Stimulated activated CD8-positive, alpha-beta memory T cell treated with anti-CD3 and anti-CD28 coated beads, Interleukin-4, amount 100 ng/mL, for 1 hour (primary cell): ENCODE measurements at places on chromosomes 7 and 10.

GRCh38 chr7:111835066-111835465 is 272.8 kb upstream of the IMMP2L start:
- DNase-seq = no peak

DNA sequence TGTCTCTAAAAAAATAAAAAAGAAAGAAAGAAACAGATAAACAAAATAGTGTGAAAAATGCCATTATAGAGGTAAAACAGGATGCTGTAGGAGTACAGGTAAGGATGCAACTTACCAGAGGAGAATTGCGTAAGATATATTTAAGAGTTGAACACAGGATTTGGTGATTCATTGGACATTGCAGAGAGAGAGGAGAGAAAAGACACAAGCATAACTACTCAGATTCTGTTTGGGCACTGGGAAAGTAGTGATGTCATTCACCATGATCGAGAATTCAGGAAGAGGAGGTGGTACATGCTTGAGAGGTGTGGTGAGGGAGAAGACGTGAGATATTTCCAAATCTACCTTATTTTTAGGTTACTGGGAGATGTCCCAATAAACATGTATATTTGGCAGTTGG is 97.6 kb downstream of the AASS start:
- no peak for DNase-seq

- no peak for DNase-seq
Measured at GRCh38 chr7:79778786-79779770, 325.6 kb upstream of the MAGI2 start.

GRCh38 chr10:95434583-95434982 is 126.6 kb downstream of the SORBS1 start:
- DNase-seq = no peak

DNA sequence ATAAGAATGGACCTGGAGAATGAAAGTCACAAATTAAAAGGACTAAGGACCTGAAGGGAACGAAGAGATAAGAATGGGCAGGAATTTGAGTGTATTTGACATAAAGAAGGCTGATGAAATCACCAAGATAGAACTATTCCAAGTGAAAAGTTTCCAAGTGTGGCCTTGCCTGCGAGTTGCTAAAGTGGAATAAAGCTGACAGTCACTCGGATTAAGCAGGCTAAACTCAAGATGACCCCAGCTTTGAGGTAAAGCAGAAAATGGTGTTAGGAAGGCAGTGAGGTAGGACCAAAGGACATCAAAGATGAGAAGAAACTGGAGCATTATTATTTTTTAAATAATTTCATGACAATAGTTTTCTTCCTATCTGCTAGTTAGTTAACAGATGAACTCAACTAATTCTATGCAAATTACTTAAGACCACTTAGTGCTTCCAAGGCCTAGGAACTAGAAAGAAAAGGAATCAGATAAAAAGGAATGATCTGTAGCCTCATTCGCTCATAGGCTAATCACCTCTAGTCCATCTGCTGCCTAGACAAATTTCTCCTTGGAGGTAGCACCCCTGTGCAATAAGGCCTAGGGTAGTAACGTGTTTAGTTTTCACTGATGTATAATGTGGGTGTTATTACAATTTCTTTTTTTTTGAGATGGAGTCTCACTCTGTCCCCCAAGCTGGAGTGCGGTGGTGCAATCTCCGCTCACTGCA is 34.5 kb downstream of the EZH2 start:
- DNase-seq = no peak

DNA sequence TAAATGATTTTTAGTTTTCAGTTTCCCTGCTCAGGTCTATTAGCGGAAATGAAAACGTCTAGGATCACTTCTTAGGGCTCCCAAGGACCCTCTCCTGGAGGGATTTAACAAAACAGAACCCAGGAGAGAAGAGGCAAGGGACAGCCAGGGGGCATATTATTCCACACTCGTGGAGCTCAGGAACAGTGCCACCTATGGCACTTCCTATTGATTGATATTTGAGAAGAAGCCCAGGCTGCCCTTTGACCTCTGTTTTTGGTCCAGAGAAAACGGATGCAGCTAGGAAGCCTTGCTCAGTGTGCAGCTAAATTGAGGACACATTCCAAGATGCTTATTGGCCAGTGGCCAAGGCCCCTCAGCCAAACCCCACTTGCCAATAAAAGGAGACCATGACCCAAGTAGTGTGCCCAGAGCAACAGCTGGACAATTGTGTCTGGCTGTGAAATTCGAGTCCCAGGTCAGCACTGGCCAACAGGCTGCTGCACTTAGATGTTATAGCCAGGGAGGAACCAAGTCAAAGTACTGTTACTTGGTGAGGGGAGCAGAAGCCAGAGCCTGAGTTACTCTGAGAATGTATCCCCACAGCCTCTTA is 24.0 kb upstream of the GPNMB start:
- no peak for DNase-seq

DNA sequence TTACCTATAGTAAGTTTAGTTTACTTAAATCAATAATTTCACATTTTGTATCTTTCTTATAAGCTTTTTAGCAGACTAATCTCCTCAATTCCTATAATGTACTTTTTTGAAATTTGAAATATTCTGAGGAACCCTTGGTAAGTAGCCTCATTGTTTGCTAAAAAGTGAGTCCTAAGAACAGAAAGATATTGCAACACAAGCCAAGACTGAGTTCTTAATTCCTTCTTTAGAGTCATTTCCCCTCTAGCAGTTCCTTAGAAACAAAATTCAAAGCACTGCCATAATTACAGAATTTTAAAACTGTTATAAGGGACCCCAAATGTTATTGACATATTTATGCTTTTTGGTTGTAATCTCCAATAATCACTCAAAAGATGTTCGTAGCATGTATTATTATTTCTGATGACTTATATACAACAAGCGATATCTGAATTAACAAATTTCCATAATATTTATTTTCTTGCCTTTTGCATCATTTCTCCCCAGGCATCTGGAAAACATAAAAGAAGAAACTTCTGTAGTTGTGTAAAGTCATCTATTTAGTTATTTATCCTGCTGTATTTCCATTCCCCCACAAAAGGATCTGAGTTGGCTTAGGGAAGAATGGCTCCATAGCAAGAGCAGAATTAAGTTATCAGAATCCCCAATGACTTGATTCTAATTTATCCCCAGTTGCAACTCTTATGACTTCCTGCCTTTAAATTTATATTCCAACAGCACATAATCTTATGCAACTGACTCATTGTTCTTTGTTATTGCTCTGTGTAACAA is 67.8 kb downstream of the TMEM26 start:
- DNase-seq = no peak

DNA sequence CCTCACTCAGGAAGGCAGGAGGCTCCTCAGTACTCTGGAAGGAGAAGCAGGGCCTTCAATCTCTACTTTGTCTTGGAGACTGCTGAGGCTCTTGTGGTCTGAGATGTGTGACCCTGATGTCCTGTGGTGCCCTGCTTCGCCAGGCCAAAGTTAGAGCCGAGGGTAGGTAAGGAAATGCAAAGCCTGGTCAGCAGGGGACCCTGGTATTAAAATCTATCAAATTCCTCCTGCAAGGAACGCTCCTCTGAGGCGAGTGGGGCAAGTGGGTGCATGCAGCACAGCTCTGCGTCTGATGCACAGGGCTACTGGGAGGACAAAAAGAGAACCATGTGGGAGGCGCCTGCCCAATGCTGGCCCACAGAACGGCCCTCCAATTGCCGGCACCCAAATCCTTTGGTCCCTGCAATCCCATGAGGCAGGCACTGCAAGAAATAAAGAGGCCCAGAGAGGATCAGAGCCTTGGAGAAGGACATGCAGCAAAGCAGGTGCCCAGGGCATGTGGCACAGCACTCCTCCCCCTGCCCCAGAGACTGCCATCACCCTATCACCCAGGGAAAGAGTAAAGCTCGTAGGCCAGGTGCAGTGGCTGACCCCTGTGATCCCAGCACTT is 23.1 kb upstream of the ZMIZ1 start:
- no peak for DNase-seq

GRCh38 chr10:52469970-52470705 is 156.1 kb downstream of the DKK1 start:
- no peak for DNase-seq

DNA sequence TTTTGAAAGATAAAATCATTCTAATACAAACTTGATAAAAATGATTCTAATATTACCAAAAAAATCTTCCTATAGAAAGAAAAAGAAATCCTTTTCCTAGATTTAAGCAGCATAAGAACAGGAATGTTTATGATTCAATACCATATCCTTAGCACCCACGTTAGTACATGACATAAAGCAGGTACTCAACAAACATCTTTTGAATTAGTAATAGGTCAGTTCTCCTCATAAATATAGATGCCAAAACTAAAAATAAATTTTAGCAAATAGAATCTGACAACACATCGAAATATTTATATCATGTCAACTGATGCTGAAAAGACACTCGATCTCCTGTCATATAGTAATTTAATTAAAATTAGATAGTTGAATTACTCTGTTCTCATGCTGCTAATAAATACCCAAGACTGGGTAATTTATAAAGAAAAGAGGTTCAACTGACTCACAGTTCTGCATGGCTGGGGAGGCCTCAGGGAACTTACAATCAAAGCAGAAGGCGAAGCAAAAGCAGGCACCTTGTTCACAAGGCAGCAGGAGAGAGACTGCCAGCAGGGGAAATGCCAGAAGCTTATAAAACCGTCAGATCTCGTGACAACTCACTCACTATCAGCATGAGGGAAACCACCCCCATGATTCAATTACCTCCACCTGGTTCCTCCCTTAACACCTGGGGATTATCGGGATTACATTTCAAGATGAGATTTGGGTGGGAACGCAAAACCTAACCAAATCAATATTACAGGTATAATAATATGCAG is 191.8 kb downstream of the HTR7 start:
- DNase-seq = no peak

DNA sequence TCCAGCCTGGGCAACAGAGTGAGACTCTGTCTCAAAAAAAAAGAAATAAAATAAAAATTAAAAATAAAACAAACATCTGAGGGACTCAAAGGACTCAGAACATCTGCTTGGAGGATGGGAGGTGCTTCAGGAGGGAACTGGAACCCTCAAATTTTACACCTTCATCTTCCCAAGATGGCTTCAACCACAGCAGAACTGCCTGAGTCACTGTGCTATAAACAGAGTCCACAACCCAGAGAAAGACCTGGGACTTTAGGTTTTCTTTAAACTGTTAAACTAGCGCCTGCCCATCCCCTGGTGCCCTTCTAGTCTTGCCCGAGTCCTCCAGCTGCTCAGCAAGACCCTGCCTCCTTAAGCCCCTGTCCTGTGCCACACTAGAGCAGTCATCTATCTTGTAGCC is 40.8 kb downstream of the RGS10 start:
- no peak for DNase-seq

- DNase-seq = no peak
Measured at GRCh38 chr7:44498230-44498954, 7.9 kb upstream of the NUDCD3 start.

DNA sequence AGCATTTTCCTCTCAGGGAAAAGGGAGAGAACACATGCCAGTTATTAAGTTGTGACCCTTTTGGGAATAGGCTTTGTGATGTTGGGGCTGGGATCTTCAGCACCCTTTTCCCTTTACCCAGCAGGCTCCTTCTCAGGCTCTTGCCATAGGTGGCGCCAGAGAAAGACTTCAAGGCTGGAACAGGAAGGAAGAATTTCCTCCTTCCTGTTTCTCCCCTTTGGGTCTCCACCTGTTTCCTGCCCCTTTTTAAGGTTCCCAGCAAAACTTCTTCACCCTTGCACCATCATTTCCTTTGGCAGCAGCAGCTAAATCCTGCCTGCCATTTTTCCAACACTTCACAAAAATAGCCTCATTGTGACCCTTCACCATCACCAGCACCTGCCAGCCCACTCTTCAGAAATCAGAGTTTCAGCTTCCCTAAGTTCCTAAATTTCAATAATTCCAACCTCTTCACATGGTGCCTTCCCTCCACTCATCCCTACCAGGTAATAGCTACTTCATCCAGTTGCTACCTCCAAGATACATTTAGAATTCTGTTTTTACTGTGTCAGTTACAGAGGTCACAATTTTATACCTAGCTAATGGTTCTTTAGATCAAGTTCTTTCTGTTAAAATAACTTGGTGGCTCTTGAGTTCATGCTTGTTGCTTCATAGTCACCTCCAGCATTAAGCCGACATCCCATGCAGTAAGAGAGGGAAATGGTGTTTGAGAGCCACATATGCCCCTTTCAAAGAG is 22.4 kb upstream of the FOXK1 start:
- DNase-seq = no peak

DNA sequence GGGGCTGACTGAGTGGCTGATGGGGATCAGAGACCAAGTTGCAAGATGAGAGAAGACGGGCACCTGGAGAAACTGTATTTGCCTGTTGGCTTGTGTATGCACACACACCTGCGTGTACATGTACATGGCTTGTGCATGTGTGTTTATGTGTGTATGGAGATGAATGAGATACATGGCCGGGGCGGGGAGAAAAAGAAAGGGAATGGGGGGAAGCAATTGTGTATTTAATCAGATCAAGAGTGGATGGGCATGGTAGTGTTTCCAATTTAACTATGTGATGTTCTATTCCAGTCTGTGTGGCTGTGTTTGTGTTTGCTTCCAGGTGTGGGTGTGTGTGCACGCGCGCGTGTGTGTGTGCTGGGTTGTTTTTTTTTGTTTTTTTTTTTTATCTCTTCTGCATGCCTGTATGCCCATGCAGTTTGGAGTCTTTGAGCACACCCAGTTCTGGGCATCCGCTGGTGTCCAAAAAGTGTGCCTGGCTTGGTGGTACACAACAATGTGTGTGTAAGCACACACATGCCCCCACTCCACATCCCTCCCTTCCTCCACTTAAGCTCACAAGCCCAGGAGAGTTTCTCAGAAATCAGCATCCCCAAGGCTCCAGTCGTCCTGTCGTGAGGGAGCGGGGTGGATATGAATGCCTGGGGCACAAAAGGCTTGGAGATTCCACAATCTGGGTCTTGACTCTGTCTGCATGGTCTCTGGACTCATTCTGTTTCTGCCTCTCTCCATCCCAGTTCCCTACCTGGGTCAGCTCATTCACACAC is 2.5 kb upstream of the VGF start:
- DNase-seq = no peak

- DNase-seq = no peak
Measured at GRCh38 chr10:90916392-90917237, 4.3 kb downstream of the ANKRD1 start.

GRCh38 chr10:112767156-112767555 is 182.9 kb upstream of the TCF7L2 start:
- no peak for DNase-seq

GRCh38 chr10:5888843-5889623 is 660 bp downstream of the ANKRD16 start:
- no peak for DNase-seq

- no peak for DNase-seq
Measured at GRCh38 chr10:25959540-25960232, 25.7 kb downstream of the MYO3A start.

DNA sequence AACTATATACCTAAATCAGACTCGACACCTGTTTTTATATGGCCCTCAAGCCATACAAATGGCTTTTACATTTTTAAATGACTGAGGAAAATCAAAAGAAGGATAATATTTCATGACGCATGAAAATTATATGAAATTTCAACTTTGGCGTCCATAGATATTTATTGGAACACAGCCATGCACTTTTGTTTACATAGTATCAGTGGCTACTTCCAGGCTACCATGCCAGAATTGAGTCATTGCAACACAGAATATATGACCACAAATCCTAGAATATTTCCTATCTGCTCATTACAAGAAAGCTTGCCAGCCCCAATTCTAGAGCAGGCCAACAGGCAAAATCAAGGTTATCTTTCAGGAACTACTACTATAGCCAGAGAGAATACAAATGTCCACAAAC is 29.3 kb downstream of the AFAP1L2 start:
- DNase-seq = no peak

GRCh38 chr10:20858292-20859124 is 38.6 kb downstream of the NEBL start:
- no peak for DNase-seq
